SK-N-SH (cell line): ENCODE measurements at places on chromosomes 3 and 15.

DNA sequence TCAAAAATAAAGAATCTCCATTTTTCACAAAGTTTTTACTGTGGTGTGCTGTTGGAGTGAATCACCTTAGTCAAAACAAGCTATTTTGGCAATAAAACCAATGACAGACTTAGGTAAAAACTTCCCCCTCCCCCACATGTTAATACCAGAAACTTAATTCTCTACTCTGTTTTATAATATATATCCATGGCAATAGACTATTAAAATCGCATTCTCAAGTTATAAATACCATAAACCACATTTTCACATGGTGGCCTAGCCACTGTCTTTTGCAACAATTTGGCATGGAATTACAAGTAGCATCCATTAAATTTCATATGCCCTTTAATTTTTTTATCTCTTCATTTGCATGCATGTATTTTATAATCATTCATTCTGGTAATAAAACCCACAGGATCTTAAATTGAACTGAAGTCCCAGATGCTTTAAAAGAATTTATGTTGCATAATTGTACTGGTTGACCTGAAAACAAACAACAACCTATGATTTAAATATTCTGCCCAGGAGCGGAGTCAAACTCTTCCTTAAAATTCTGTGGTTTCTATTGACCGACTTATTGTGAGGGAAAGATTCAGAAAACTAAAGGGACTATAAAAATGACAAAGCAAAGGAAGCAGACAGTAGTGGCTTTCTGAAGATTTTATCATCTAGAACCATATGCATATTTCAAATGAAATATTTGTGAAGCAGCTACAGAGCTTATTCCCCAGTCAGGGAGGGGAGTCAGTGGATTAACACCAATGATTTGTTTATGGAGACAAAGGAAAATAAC is 229.0 kb upstream of the TBL1XR1 start:
- DNase-seq = no peak

- no peak for DNase-seq
Measured at GRCh38 chr3:27669591-27669990, 52.5 kb downstream of the EOMES start.

- DNase-seq = no peak
Measured at GRCh38 chr3:46469680-46470357, 5.1 kb upstream of the LTF start.

DNA sequence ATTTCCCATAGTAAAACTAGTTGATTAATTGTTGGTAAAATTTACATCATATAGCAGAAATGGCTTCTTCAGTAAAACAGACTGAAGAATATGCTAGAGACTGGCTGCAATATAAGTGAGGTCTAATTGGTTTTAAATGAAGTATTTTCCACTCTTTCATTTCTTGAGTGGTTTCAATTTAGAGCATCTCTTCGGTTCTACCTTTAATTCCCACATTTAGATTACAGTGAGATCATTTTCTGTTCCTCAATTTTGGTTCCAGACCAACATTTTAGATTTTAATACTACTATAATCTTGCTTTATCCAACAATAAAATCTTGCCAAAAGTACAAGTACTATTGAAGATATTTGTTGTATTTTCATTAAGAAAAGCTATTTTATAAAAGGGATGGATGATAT is 1.0 kb upstream of the LRCH3 start:
- DNase-seq = no peak

- DNase-seq = no peak
Measured at GRCh38 chr15:36951731-36952247, 148.6 kb downstream of the MEIS2 start.
